ENCODE measurements at places on chromosomes 5 and 9.

DNA sequence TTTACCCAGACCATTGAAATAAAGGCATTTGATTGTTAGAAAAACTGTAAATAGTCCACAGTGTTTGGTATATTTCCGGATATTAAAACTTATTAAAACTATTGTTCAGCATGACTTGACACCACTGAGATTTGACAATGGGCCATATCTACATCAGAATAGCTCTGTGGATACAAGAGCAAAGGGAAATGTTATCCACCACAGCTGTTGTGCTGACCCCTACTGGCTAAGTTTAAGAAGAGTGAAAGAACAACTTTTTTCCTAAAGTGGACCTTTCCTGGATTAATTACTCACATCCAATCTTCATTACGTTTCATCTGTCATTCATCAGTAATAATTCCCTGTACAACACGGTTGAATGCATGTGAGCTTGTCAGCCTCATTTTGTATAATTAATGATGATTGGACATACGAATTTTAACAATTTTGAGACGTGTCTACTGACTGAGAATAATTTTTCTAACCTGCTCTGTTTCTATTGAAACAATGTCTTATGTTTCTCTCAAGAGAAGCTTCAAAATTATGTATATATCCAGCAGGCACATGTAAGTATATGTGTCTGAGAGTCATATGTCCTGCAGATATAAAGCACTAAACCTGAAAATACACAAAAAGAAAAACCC, 1952.6 kb downstream of the MAT2B start:
- no peak for DNase-seq

- DNase-seq = no peak
Observed at GRCh38 chr5:62310426-62311143, 4.6 kb downstream of the KIF2A start.

DNA sequence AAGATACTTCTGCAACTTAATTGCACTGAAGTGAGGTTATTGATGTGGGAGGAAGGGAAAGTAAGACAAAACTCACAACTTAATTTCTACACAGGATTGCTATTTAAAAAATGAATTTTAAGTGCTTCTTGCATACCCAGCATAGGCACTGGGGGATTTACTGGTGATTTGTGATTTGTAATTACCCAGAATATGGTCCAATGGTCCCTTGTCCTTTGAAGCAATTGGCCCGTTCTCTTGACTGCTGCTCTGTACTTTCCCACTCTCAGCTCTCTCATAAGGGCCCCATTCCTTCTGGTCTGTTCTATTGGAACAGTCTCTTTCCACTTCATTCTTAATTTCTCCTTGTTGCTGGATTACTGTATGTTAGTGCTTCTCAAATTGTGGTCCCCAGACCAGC, 75.4 kb upstream of the SPATA31D4 start:
- no peak for DNase-seq

DNA sequence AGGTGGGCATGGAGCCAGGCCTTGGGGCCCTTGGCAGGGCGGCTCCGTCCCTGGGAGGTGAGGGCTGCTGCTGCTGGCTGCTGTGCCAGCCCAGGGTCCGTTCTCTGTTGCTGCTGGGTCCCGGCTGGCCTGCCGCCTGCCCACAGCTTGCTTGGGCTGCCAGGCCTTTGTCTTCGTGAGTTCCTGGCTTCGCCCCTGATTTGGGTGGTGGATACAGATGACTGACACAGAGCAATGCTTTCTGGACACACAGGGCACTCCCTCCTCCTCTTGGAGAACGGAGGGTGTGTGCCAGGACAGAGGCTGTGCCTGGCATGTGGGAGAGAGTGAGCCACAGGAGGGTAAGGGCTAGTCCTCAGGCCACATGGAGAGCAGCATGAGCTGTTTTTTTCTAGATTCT, 166.1 kb downstream of the MACROH2A1 start:
- no peak for DNase-seq

DNA sequence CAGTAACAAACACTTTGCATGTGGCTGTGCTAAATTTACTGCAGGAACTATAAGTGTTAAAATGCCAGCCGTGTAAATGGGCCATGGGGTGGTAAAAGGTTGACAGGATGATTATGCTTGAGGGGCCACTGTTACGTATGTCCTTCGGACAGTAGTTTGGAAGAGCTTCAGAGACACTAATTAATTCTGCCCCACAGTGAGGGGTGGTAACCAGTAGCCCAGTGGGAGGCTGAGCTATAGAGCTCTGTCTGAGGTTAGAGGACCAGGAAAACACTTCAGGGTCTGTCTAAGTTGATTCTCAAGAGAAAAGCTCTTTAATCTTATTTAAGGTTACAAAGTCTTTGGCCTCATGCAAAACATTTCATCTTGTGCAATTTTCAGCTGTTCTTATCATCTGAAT, 176.6 kb downstream of the DMRTA1 start:
- no peak for DNase-seq

- DNase-seq = no peak
Observed at GRCh38 chr9:84138541-84138940, 157.9 kb downstream of the RMI1 start.

DNA sequence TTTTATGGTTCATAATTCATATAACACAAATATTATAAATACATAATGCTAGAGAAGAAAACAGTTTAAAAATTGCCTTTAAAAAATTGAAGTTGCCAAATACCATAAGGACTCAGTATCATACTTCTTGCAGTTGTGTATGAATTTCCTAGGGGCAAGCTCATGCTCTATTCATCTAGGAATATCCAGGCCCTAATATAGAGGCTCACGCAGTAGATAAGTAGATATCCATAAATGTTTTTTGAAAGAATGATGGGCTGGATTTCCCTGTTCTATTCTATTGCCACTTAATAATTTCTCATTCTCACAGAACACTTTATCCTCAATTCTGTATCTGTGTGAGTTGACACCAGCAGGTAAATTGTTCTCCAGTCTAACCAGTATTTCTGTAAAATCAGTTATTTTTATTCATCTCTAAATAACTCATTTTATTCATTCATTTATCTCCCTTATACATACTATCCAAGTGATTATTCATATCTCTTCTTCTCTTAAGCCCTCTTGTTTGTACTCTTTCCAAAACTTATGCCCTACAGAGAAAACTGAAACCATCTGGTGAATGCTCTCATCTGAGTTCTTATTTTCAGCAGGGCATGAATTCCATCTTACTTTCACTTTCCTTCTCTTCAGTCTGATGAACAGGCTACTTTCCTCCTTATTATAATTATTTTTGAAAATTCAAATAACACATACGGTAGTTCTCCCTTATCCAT, 97.1 kb downstream of the SLC44A1 start:
- DNase-seq = no peak

DNA sequence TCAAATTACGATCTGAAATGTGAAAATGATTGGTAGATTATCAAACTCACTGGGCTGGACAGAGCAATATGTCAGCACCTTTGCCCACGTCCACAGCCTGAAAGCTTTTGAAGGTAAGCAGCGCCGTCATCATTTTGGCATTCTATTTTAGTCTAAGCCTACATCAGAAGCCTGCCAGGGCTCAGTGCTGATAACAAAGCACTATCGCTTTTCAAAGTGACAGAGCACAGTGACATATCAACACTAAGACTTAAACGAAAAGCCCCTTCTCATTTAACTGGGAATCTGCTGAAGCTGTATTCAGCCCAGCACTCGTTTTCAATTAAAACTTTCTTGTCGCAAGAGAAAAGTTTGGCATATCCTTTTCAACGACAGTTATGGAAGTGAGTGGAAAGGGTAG, 1076.3 kb downstream of the PTPRD start:
- DNase-seq = no peak

GRCh38 chr5:54469622-54470021, 14.1 kb downstream of the HSPB3 start:
- no peak for DNase-seq

DNA sequence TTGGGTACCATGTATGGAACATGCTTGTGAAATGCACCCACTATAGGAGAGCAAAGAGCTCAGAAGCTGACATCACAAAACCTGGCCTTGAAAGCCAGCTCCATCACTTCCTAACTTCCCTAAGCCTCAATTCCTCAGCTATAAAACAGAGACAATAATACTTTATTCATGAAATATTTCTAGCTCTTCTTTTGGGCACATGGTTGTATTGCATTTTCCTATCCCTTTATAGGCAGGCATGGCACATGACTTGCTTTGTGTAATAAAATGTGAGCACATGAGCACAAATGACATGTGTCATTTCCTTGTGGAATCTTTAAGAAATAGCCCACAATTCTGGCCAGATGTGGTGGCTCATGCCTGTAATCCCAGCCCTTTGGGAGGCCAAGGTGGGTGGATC, 18.5 kb downstream of the ZNF366 start:
- no peak for DNase-seq

- DNase-seq = no peak
Observed at GRCh38 chr5:15728811-15729210, 228.8 kb downstream of the FBXL7 start.

GRCh38 chr5:38719403-38719802, 126.4 kb upstream of the OSMR start:
- no peak for DNase-seq

DNA sequence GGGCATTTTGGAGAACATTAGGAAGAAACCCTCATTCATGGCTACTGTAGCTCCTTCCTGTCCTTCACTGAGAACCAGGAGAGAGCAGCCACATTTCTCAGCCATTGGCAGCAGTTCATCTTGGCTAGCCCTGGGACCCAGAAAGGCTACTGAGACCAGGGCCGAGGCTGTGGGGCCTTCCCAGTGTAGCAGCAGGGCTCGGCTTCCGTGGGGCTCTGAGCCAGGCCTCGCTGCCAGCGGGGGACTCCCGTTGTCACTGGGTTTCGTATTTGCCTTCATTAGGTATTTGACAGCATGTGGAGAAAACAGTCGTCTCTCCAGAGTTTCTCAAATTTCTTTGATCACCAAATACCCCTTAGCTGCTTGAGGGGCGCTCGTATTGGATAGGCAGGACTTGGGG, 37.3 kb upstream of the PRDM12 start:
- DNase-seq = no peak

DNA sequence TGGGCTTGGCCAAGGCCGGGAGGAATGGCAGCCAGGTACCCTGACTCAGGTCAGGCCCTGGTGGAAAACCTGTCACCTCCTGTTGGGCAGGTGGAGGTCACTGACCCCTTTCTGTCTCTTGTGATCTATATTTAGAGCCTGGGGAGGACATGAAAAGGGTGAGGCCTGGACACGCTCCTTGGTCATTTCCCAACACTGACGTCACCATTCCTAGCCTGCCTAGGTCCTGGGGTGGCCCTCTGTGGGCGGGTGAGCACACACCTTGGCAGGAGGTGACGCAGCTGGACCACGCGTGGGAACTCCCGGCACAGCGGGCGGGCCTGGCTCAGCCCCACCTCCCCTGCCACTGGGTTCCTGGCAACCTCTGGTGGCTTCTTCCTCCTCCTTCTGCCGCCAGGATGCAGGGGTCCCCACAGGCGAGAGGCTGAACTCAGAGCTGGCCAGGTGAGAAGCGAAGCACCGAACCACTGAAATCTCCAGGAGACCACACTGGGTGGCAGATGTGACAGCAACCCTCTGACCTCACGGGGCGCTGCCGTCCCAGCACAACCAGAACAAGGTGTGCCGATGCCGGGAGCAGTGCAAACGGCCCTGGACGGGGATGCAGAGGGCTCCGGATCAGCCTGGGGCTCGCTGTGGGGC, 6.4 kb upstream of the RALGDS start:
- no peak for DNase-seq

DNA sequence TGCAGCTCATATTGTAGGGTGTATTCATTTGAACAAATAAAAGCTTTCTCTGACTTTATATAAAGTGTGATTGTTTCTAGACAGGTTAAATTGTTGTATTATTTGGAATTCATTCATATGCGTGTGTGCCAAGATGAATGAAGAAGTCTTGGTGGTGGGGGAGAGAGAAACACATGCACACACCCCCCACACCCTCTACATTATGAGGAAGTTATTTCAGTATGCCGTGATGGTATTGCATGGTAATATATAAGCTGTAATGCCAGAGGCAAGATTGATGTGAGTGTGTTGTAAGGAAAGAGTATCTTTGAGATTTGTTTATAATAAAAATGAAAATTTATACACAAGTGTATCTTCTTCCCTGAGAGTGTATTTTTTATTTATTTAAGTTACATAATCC, 71.0 kb downstream of the IPO11 start:
- no peak for DNase-seq

DNA sequence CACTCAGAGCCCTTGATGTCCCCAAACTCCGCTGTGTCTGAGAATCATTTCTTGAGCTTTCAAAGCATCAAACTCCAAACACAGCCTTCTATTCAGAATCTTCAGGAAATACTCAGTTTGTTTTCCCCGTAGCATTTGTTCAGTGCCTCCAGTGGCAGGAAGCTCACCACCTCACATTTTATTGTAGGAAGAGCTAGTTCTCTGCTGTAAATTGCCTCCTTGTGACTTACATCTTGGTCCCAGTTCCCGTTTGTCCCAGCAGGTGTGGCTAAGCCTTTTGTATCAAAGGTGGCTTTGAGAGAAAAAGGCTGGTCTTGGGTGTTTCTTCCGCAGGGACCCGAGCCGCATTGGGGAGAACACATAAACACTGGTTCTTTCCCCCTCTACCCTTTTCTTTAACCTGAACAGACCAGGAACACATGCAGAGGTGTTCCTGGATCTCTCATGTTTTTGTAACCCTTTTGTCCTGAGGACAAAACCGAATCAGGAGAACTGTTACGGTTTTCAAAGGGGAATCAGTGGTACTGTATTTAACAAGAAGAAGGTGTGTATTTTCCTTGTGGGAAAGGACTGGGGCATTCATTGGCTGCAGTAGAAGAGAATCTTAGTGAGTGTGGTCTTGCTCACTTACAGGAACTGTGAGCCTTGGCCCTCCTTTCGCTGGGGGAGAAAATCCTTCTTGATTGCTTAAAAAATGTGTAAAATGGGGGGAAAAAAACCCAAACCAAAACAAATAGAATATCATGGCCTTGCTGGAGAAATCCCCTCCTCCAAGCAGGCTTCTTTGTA, 1.9 kb downstream of the OSMR start:
- DNase-seq = no peak

Data from NCI-H1092 treated with DMSO at 0.1 percent for 48 hours (cell line).